Activated T-helper 1 cell treated with anti-CD3 and anti-CD28 coated beads, Interleukin-12 subunit alpha, Interleukin-12 subunit beta, Interleukin-2, Interleukin-4 antibody, amounts not matched to agents 30 ng/mL and 10 ng/mL and 1 ng/mL, durations not matched to agents 14 hours and 24 hours and 36 hours (primary cell): ENCODE measurements at places on chromosomes 13 and 19. TPM values are rescaled to one million over a fixed set of nuclear protein-coding genes. Genes with fewer than 3 reads are reported as not detected.

ARID3A gene
- 32.5 and 35.0 TPM in 2 replicates for total RNA-seq

SPTBN4 gene
- 0.21 and 0.69 TPM in 2 replicates for total RNA-seq

ZNF264 gene
- 16.1 and 18.3 TPM in 2 replicates for total RNA-seq

GPR183 gene
- 22.6 and 23.6 TPM in 2 replicates for total RNA-seq

GIPR gene
- total RNA-seq, result 4.3 and 6.1 TPM in 2 replicates

CYP2F1 gene
- not detected in 2 replicates for total RNA-seq

ERICH6B gene
- total RNA-seq, result not detected in 2 replicates

CPB2 gene
- not detected in 2 replicates for total RNA-seq

ARL11 gene
- total RNA-seq, result 0.80 and 0.93 TPM in 2 replicates

KATNAL1 gene
- total RNA-seq, result 8.2 and 8.5 TPM in 2 replicates

BCAM gene
- total RNA-seq, result not detected in 2 replicates

POSTN gene
- total RNA-seq, result not detected in 2 replicates

PSG3 gene
- not detected in 2 replicates for total RNA-seq

CBLC gene
- total RNA-seq, result not detected in 2 replicates

PEAK3 gene
- total RNA-seq, result 0.07 and 0.16 TPM in 2 replicates

CAPN12 gene
- 1.1 and 2.5 TPM in 2 replicates for total RNA-seq

PLD3 gene
- total RNA-seq, result 45.0 and 45.3 TPM in 2 replicates

POU4F1 gene
- 0.23 and 0.29 TPM in 2 replicates for total RNA-seq

OR4F17 gene
- total RNA-seq, result not detected in 2 replicates

NLRP7 gene
- total RNA-seq, result not detected in 2 replicates

PEX11G gene
- 1.4 and 1.5 TPM in 2 replicates for total RNA-seq

ZNF154 gene
- total RNA-seq, result 4.6 and 4.7 TPM in 2 replicates

FUT2 gene
- total RNA-seq, result not detected in 2 replicates

KIR2DL4 gene
- total RNA-seq, result 0.13 and 0.27 TPM in 2 replicates

DACT3 gene
- total RNA-seq, result 4.3 and 5.7 TPM in 2 replicates

S1PR5 gene
- not detected in 2 replicates for total RNA-seq

N4BP2L2 gene
- 87.1 and 92.8 TPM in 2 replicates for total RNA-seq

KLK4 gene
- not detected in 2 replicates for total RNA-seq
